Activated T-helper 1 cell treated with Interleukin-2 at 50 U/mL for 16 hours (primary cell): ENCODE measurements at places on chromosomes 6 and 20.

DNA sequence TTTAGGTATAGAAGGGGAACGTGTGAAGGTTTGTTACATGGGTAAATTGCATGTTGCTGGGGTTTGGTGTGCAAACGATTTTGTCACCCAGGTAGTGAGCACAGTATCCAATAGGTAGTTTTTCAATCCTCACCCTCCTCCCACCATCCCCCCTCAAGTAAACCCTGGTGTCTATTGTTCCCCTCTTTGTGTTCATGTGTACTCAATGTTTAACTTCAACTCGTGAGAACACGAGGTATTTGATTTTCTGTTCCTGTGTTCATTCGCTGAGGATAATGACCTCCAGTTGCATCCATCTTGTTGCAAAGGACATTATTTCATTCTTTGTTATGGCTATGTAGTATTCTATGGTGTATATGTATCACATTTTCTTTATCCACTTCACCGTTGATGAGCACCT lies 11.6 kb upstream of the VNN1 start:
- no peak for DNase-seq

GRCh38 chr6:160971171-160971570 lies 20.4 kb upstream of the MAP3K4 start:
- no peak for DNase-seq

DNA sequence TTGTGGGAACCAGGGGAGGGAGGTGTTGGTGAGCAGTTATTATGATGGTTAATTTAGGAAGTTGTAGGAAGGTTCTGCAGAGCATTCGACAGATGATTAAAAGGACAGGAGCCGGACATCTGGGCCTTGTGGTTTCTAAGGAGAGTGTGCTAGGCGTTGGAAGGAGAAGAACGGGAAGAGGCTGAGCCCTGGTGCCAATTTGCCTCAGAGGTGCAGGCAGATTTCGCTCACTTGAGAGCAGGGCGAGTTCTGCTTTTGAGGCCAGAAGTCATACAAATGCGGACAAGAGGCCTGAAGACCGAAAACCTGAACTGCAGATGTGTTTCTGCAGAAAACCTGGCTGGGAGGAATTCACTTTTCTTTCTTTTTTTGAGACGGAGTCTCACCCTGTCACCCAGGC lies 30.5 kb upstream of the RPS6KA2 start:
- no peak for DNase-seq

DNA sequence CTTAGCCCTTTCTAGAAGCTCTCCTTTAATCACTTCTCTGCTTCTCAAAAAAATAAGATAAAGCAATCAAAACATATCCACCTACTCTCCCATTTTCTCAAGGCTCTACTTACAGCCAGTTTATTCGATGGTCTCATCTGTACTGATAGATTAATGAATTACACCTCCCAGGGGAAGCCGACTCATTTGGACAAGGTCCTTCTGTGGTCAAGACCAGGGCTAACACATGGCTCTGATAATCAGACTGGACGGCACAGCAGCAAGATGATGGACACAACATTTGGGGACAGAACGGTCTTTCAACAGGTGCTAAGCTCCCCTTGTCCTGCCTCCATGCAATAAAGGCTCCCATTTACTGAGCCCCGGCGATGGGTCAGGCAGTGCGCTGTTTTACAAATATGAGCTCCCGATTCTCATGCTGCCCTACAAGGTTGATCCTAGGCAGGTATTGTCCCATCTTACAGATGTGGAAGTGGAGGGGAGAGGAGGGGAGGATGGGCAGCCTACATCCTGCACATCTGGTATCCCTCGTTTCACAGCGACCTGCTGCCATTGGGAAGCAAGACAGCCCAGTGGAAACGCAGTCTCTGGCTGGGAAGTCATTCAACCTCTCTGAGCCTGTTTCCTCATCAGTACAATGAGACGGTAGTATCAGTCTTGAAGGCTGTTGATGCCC lies 15.7 kb downstream of the CPNE5 start:
- DNase-seq = no peak

DNA sequence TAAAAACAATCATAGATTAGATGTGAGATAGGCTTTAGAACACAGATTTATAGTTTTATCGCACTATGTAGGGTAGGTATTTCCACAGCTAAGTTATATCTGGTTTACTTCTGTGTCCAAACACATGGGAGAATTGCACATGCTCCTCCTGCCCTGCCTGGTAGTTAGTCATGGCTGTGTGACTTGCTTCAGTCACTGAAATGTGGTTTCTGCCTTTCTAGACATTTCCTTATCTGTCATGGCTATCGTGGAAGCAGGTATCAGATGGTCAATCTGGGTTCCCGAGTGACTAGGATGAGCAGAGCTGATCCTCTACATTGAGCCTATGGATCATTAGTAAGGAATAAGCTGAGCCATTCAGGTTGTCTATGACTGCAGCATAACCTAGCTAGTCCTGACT lies 117.8 kb upstream of the GMDS start:
- DNase-seq = no peak

DNA sequence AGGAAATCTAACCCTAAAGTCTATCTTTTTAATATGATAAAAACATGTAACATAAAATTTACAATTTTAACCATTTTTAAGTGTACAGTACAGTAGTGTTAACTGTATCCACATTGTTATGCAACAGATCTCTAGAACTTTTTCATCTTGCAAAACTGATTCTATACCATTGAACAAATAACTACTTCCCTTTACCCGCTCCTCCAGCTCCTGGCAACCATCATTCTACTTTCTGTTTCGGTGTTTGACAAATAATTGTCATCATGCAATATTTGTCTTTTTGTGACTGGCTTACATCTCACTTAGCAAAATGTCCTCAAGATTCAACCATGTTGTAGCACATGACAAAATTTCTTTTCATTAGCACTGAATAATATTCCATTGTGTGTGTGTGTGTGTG lies 203.2 kb downstream of the SIM1 start:
- no peak for DNase-seq

GRCh38 chr6:85126485-85127167 lies 323.3 kb upstream of the NT5E start:
- DNase-seq = no peak

DNA sequence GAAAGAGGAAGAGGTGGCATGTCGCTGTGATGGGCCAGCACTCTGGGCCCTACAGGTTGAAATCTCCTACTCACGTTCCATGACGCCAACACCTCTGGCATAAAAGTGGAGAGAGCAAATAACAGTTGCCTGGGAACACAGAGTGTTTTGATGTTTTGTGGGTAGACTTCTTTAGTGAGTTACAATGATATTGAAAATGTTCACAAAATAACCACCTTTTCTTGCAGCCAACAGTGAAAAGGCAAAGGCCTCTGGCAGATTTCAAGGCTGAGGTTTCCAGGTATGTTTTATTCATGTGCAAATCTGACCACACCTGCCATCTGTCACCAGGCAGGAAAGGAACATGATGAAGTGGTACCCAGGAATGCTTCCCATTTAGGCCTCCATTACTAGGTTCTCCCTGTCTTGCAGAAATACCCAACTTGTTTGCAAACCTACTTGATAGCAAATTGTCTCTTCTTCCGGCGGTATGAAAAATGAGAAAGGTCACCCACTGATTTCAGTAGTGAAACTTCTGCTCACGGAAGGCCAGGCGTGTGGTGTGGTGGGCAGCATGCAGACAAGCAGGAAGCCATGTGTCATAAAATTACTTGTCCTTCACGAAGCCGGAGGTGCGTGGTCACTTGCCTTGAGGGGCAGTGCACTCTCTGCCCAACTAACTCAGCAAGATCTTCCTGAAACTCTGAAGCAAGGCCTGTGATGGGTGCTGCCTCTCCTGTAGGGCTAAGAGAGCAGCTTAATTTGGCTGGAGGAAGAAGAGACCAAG lies 299.1 kb upstream of the PRDM1 start:
- DNase-seq = no peak

DNA sequence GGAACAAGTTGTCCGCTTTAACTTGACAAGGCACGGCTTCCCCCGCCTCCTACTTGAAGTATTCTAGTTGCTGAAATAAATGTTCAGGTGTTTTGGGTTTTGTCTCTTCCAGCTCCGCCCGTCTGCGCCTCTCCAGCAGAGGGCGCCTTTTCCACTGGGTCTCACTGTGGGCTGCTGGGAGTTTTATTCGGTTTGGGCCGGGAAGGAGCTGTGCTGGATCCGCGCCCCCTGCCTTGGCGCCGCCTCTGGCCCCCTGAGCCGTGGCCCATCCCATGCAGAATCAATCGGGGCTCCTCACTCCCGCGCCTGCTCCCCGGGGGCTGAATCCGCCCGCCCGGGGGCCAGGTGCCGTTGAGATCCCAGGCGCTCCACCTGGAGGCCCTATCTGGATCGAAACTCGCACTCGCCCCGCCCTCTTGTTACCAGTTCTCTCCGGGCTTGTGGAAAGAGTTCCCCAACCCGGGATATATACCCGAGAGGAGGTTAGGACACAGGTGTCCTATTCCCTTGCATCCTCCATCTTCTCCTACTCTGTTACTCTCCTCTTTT lies 51.0 kb upstream of the TCF21 start:
- peak; percentile 29 for DNase-seq

DNA sequence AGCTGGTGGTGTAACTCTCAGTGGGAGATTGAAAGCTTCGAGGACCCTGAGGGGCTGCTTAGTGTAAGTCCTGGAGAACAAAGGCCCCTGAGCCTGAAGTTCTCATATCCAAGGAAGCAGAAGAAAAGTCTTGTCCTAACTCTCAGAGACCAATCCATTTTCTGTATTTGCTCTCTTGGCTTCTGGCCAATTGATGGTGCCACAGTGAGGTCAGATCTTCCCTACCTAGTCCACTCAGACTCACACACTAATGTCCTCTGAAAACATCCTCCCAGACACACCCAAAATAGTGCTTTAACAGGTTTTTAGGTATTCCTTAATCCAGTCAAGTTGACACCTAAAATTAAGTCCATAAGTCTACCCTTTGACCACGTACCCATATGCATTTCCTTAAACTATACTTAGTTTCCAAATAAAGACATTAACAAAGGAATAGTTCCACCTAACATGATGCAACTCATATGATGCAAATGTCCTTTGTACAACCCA lies 29.4 kb downstream of the ZNF292 start:
- no peak for DNase-seq

DNA sequence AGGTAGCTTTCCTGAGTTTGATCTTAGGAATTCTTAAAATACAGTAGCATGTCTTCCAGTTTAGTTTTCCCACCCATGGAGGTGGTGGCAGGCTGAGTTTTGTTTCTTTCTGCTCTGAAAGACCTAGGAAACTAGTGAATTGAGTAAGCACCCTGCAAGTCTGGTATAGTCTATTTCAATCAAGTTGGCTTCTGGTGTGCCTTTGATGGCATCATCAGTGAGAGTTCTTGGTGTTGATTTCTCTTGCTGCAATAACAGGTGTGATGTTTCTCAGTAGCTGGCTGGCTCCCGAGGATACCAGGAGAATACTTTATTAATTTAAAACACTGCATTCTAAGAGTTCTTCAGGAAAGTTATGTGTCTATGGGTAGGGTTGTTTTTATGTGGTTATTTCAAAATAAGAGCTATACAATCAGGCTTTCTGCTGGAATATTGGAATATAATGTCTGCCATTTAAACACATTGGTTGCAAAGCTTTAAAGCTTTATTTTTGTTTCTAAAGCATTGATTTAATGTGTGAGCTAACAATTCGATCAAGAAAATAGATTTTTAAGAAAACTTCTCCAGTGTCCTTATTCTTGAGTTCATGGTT lies 19.0 kb downstream of the VAPB start:
- DNase-seq = no peak

DNA sequence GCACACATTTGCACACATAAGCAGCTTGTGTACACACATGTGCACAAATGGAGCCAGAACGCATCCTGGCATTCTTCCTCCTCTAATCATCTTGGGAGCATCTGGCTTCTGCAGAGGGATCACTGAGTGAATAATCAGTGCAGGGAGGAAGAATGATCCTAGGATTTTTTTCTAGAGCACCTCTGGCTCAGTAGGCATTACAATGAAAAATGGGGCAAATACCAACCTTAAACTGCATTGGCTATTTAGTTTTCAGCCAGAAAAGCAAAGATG lies 205.7 kb upstream of the TCF21 start:
- no peak for DNase-seq

GRCh38 chr6:10098756-10099528 lies 315.9 kb downstream of the TFAP2A start:
- DNase-seq = no peak

DNA sequence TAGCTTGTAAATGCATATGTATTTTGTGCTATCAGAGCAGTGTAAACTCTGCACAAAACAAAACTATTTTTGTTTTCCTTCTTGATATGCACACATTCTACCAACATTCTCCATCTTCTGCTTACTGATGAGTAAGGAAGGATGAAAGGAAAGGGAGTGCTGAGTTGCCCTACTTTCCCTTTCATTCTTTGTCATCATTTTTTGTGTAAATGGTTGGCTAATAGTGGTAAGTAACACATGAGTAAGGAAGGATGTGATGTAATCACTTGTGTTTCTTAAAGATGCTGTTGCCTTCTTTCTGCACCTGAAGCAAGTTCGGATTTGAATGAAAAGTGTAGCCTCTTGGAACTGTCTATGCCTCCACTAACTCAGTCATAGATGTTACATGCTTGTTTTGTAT lies 4.6 kb upstream of the REV3L start:
- no peak for DNase-seq

DNA sequence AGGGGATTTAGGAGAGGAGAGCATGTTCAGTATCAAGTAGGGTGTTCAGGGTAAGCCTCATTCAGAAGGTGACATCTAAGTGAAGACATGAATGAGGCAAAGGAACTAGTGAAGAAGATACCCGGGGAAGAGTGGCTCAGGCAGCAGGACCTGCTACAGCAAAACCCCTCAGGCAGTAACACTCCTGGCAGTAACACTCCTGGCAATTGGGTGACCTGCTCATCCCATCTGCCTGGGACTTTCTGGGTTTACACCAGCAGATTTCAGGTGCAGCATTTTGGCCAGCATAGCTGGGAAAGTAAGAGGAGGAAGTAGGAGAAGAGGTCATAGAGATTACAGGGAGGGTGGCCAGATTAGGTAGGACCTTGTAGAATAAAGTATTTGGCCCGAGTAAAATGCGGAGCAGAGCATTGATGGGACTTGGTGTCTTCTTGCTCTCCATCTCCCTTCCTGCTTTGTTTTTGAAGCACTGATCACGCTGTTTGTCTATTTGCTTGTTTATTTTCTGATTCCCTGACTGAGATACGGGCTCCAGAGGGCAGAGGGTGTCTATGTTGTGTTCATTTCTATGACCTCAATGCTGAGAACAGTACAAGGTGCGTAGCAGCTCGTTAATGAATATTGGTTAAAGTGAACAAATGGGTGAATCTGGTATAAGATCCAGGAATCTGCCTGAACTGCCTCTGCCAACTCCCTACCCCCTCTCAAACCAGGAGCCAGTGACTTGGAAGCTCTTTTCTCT lies 88.3 kb downstream of the IYD start:
- DNase-seq = no peak

GRCh38 chr6:124539096-124539495 lies 423.1 kb upstream of the RNF217 start:
- DNase-seq = no peak

DNA sequence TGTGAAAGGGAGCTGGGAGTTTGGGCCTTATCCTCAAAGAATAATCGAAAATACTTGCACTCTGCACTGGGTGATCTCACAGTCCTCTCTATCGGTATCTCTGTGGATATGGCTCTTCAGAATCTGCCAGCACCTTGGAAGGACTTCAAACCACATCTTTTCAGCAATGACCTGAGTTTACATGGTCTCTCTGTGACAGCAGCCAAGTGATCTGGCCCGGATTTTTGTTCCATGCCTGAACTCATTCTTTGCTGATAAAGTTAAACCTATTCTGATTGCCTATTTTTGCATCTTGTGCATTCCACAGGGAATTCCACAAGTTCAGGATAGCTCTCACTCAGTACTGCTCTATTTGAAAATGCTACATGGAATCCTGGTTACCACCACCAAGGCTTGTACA lies 98.9 kb downstream of the HDGFL1 start:
- no peak for DNase-seq

GRCh38 chr20:8854571-8854970 lies 214.3 kb upstream of the PLCB4 start:
- no peak for DNase-seq
